ENCODE measurements at places on chromosomes 6 and 20. TPM values are rescaled to one million over a fixed set of nuclear protein-coding genes. Genes with fewer than 3 reads are reported as not detected.

DNA sequence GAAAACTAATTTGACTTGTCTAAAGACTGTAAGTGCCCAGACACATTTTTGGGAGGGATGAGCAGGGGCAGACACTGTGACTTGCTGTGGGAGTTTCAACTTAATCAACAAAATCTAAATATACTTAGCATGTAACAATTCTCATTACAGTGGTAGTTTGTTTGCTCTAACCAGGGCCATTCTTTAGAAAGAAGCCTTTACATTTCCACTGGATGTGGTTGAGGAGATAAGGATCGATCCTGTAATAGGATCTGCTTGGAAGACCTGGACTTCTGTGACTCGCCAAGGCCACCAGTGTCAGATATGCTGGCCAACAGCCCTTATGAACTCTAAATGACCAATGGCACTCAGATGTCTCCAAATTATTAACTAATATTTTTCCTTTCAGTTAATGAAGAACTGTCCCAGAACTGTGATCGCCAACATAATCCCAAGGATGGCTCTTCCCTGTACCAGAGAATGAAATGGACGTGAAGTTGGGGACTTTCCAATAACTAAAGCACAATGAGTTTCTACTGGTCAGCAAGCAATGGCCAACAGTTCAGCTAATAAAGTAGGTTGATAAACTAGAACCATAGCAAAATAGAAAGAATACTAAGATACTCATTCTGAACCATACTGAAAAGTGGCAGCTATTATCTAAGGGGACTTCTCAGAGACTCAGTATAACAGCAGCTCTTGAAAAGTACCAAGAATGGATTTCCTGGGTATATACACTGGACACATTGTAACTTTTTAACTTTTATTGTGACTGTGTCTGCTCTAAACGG lies 7.5 kb downstream of the SMLR1 start:
- DNase-seq = no peak

GRCh38 chr6:169702840-169703246 lies 917 bp downstream of the C6orf120 start:
- no peak for DNase-seq

The TCFL5 gene
- 7.2 TPM for total RNA-seq

The RIPK1 gene
- total RNA-seq = 22.4 TPM

The MROH8 gene
- total RNA-seq = 0.65 TPM
